ENCODE measurements at places on chromosomes 5 and 9. TPM values are rescaled to one million over a fixed set of nuclear protein-coding genes. Genes with fewer than 3 reads are reported as not detected.

C9 gene
- total RNA-seq, result not detected

DNA sequence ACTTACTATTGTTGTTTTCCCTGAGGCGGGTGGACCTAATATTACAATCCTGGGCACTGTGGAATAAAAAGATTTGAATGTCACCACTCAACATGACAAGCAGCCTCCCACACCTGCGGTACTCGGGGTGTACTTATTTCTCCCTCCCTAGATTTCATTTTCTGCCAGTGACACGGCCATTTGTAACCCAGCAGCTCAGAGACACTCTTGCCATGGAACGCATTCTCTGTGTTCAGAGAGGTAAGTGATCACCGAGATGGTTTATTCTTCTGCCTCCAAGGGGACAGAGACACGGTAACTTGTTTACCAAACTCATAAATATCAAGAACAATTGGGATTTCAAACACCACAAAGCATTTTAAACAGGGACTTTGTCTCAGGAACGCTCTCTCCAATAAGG lies 11.2 kb downstream of the AK8 start:
- DNase-seq, result no peak

DNA sequence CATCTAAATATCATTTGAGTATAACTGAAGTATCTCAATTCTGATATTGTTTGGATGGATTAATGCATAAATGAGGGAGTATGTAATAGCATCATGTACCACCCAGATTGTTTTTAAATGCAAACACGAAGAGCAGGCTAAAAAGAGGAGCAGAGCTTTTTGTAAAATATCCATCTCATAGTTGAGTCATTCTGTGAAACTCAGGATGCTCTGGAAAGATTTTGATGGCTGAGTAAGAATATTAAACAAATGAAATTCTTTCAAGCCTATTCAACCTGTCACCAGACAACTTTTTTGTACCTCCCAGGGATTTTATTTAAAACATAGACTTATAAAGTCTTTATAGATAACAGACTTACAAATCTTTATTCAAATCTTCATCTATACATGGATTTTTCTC lies 625.9 kb downstream of the TLE4 start:
- DNase-seq, result no peak

DNA sequence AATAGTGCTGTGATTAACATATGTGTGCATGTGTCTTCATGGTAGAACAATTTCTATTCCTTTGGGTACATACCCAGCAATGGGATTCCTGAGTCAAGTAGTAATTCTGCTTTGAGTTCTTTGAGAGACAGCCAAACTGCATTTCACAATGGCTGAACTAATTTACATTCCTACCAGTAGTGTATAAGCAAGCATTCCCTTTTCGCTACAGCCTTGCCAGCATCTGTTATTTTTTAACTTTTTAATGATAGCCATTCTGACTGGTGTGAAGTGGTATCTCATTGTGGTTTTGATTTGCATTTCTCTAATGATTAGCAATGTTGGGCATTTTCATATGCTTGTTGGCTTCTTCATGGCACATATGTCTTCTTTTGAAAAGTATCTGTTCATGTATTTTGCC lies 308.5 kb downstream of the ARRDC3 start:
- no peak for DNase-seq

DNA sequence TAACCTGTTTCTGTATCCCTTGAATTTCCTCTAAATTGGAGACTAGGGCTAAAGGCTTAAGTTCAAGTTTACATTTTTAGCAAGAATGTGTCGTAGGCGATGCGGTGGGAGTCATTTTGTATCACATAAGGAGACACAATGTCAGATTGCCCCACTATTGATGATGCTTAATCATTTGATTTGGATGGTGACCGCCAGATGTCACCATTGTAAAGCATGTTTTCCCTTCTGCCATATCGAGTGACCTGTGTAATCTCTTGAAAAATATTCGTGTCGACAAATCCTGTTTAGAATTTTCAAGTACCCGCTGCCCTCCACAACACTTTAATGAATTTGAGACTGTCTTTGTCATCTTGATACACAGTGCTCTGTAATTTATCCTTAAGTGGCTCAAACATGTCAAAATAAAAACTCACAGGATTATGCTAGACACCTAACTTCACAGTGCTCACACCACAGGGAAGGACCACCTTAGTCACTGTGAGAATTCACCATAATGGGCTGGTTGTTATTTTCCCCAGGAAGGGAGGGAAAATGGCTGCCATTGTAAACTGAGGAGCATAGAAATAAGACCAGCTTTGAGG lies 34.5 kb upstream of the SLC46A2 start:
- peak; percentile 23 for DNase-seq

- DNase-seq, result peak; percentile 68
Measured at GRCh38 chr5:180328296-180329137, 24.6 kb downstream of the GFPT2 start.

SPINK6 gene
- total RNA-seq, result 1.2 TPM

- no peak for DNase-seq
Measured at GRCh38 chr9:36969216-36969771, 64.8 kb downstream of the PAX5 start.

SNAPC3 gene
- 25.7 TPM for total RNA-seq

DNA sequence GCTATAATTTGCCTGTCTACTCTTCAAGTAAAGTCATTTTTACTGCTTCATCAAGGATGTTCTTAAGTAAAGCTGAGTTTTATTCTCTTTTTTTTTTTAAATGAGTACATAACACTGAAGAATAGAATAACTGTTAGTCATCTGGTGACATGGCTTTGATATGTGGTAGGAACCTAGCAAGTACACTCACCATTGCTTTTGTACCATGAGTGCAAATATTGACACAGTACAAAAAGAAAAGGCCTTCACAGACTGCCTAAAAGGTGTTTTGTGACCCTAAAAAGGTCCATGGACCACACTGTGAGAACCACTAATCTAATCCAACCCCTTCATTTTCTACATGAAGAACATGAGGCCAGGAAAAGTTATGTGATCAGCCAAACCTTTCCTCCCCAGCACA lies 55.0 kb downstream of the ECPAS start:
- no peak for DNase-seq

DNA sequence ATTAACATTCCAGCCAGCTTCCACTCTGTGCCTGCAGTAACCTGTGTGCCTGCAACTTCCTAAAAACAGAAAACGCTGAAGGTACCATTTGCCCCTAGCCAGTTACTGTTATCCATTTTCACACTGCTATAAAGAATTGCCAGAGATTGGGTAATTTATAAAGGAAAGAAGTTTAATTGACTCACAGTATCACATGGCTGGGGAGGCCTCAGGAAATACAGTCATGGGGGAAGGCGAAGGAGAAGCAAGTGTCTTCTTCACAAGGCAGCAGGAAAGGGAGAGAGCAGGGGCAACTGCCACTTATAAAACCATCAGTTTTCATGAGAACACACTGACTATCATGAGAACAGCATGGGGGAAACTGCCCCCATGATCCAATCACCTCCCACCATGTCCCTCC lies 31.2 kb downstream of the PTCD2 start:
- peak; percentile 26 for DNase-seq

DNA sequence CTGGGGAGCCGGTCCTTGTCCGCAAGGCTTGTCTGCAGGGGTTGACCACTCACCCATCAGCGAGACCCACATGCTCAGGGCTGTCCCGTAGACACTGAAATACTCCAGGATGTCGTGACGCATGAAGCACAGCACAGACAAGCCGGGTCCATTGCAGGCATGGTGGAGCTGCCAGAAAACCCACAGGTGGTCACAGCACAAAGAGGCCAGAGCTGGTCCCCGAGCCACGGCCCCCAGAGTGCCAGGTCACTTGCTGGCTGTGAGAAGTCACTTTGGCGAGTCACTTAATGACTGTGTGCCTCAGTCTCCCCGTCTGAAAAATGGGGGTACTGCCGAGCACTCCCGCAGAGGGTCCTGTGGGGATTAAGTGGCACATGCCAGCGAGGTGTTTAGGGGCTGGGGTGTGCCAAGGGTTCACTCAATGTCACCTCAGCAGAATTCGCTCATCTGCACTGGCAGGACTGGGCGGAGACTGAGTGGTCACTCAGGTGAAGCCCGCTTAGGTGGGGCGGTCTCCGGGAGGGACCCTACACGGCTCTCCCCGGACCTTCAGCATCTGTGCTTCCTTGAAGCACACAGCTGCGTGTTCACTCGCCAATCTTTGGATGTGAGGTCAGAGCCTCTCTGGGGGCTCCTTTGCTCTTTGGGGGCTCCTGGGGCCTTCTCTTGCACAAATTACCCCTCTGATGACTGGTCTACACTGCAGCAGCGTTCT lies 4.5 kb downstream of the MYMK start:
- DNase-seq, result no peak

FRRS1L gene
- total RNA-seq, result not detected

IFNK gene
- not detected for total RNA-seq

- peak; percentile 19 for DNase-seq
Measured at GRCh38 chr9:104795082-104795481, 31.2 kb downstream of the NIPSNAP3B start.

GRCh38 chr5:73136055-73136562 lies 15.7 kb downstream of the TMEM171 start:
- DNase-seq, result no peak

- DNase-seq, result peak; percentile 21
Measured at GRCh38 chr5:158856291-158856690, 243.4 kb downstream of the EBF1 start.

- no peak for DNase-seq
Measured at GRCh38 chr5:172745838-172746237, 25.2 kb downstream of the DUSP1 start.

NTMT1 gene
- total RNA-seq, result 65.9 TPM

GRCh38 chr5:82614706-82615105 lies 336.6 kb upstream of the RPS23 start:
- no peak for DNase-seq

GRCh38 chr5:39005566-39006232 lies 68.5 kb downstream of the RICTOR start:
- DNase-seq, result no peak

- no peak for DNase-seq
Measured at GRCh38 chr9:87278971-87279733, 218.5 kb upstream of the DAPK1 start.

GRCh38 chr9:117411547-117411946 lies 3.3 kb downstream of the ASTN2 start:
- DNase-seq, result peak; percentile 35

POLR3G gene
- 34.8 TPM for total RNA-seq

GRCh38 chr9:101451498-101451897 lies 15.9 kb upstream of the ALDOB start:
- no peak for DNase-seq

GRCh38 chr5:104541141-104541785 lies 978.7 kb upstream of the NUDT12 start:
- DNase-seq, result no peak

TNC gene
- total RNA-seq, result 45.8 TPM

ZNF366 gene
- not detected for total RNA-seq

GRCh38 chr5:116370886-116371285 lies 203.7 kb downstream of the SEMA6A start:
- DNase-seq, result peak; percentile 65

- DNase-seq, result no peak
Measured at GRCh38 chr9:69386651-69387050, 61.6 kb downstream of the ENTREP1 start.

- DNase-seq, result no peak
Measured at GRCh38 chr5:172681421-172681820, 40.4 kb downstream of the NEURL1B start.

DNA sequence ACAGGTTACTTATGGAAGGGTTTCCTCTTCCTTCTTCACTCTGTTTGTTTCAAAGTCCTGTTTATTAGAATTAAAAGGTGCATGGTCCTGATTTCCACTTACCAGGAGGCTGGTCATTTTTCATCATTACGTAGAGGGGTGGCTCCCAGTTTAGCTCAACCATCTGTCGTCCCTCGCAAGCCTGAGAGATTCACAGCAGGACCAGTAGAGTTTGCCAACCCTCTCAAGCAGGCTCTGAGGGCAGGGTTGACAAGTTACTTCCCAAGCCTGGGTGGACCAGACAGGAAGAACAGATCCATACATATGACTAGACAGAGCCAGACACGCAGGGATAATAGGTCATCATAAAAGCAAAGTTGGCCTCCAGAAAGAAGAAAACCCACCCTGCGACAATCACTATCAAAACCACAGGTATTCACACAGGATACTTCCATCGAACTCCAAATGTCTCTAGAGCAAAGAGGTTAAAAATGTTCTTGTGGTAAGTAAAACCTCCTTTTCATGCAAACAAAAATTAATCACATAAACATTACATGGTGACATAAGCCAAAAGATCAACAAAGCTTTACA lies 151.9 kb downstream of the ELAVL2 start:
- DNase-seq, result no peak

DNA sequence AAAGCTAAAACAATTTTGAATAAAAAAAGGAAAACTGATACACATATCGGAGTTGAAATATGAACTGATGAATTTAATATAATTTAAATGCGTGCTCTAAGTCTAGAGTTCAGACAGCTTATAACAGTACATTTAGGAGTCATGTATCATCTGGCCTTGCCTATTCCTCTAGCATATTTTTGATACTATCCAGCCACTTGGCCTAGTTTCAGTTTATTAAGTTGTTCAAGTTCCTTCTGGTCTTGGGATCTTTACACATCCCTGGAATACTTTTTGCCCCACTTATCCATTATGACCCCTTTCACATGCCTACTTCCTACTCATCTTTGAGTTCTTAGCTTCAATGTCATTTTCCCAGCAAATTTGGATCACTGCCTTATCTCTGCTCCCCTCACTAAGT lies 192.4 kb upstream of the EFNA5 start:
- DNase-seq, result no peak

AGXT2 gene
- not detected for total RNA-seq

SAPCD2 gene
- total RNA-seq, result 69.2 TPM

TMEM252 gene
- total RNA-seq, result not detected

DNA sequence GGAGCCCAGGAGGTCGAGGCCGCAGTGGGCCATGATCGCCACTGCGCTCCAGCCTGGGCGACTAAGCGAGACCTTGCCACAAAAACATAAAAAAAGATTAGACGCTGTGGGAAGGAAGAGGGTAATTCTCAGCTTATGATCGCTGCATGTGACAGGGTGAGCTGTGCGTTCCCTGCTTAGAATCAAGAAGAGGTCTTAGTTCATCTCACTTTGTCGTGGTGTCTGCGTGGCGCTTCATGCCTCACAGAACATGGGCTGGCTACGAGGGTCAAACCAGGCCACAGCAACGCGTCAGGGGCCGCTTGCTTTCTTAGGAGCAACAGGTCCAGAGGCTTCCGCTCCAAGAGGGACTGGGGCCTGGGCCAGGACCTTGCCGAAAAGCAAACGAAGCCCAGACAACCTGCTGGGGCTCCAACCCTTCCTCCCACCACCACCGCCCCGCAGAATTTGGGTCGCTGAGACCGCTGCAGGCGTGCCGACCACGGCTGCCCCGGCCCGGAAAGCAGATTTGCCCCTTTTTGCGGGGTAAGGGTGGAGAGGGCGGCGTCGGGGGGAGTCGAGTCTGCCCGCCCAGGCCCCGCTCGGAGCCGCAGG lies 10.0 kb upstream of the GRIN1 start:
- DNase-seq, result no peak

MARCHF6 gene
- total RNA-seq, result 48.5 TPM

All from HT1080 (cell line).